Left ventricle myocardium superior (tissue), 1 donor: ENCODE measurements at places on chromosomes 6 and 20. TPM values are rescaled to one million over a fixed set of nuclear protein-coding genes. Genes with fewer than 3 reads are reported as not detected.

Gene PRSS35
- 0.12 TPM for total RNA-seq

- no peak for DNase-seq
Observed at GRCh38 chr20:433300-433975, 25.3 kb downstream of the RBCK1 start.

GRCh38 chr6:23308166-23308565 lies 738.8 kb downstream of the HDGFL1 start:
- DNase-seq, result no peak

DNA sequence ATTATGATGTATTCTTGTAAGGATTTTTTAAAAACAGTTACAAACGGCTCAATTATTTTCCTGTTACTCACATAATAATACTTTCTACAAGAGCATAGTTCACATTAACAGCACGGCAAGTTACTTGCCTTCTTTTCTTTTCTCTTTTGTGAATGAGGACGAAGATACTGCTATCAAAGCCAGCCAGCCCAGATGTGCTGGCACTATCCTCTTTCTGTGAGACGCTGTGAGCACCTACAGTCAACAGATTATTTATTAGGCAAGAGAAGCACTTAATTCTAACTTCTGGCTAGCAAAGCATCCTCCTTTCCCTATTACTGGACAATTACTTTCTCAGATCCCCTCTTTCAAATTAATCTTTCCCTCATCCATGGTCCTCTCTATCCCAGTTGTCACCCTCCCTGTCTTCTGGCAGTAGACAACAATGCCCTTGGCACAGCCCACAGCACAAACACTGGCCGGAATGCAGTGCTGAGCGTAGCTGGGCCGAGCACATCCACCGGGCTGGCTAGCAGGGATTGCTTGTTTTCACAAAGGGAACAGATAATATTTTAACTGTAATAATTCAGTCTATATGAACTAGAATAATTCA lies 262.1 kb downstream of the FOXC1 start:
- peak; percentile 41 for DNase-seq

GRCh38 chr6:144777249-144777648 lies 492.1 kb downstream of the UTRN start:
- no peak for DNase-seq

DNA sequence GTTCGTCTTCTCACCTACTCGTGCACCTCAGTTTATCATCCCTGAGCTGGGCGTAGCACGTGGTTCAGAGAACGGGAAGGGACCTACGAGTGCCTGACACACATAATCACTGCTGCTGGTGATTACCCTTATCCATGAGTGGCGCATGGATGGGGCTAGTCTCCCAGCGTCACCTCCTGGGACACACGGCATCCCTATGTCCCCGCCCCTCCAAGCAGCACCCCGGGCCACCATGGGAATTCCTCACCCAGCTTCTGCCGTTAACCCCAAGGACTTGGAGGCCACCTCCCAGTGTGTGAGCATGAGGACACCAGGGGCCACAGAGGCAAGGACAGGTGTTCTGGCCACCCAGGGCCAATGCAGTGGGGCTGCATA lies 9.8 kb downstream of the CHRNA4 start:
- no peak for DNase-seq

Gene CST4
- total RNA-seq, result not detected

GRCh38 chr6:98769546-98769945 lies 64.8 kb upstream of the POU3F2 start:
- no peak for DNase-seq

- no peak for DNase-seq
Observed at GRCh38 chr6:87738000-87738399, 36.0 kb upstream of the AKIRIN2 start.

Gene KCNK15
- 0.25 TPM for total RNA-seq

- DNase-seq, result no peak
Observed at GRCh38 chr20:24935766-24936525, 13.1 kb upstream of the CST7 start.

GRCh38 chr6:95846652-95847051 lies 169.1 kb upstream of the FUT9 start:
- DNase-seq, result no peak

Gene TRDN
- 470 TPM for total RNA-seq
